H4 (cell line): ENCODE measurements at places on chromosomes 12 and 14.

DNA sequence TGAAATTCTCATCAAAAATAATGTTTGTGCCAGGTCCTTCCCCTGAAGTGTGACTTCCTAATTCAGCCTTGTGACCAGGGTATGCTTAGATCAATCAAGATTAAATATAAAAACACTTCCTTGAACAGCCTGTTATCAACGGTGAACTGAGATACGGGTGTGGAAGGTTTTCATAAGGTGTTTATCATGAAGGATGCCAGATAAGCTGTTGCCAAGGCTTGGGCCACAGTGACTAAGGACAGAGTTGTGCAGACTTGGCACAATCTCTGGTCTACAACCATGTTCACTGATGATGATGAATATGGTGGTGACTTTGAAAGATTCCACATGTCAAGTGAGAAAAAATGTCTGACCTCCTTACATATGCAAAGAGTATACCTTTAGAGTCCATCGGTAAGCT, 51.3 kb upstream of the LIN7A start:
- no peak for DNase-seq

DNA sequence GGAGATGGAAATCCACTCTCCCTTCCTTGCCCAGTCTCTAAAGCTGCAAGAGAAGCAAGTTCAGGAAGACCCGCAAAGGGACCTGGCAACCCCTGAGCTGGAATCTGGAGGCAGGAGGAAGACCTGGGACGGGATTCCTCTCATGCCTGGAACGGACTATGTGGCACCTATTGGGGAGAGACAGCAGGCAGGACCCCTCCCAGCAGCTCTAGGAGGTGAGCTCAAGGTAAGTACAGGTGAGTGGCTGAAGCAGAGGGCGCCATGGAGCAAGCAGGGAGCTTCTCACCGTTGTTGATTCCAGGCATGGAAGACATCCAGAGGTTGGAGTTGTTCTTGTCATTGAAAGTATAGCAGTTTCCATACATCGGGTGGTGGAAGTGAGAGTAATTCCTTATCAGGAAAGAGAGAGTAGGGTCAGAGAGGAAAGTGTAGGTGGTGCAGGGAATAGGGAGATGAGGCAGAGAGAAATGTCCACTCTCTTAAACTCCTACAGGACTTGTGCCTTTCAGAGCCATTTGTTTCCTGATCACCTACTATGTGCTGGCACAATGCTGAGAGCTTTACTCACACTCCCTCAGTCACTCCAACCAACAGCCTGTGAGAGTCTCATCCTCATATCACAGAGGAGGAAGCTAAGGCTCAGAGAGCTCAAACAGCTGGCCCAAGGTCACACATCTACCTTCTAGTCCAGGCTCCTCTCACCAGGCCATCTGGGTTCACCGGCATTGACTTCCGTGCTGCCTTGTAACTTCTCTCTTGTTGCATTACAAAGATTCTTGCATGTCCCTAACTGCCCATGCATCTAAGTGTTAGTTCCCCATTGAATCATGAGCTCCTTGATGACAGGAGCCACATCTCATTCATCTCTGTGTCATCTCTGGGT, 13.9 kb upstream of the TNFRSF1A start:
- DNase-seq = no peak

DNA sequence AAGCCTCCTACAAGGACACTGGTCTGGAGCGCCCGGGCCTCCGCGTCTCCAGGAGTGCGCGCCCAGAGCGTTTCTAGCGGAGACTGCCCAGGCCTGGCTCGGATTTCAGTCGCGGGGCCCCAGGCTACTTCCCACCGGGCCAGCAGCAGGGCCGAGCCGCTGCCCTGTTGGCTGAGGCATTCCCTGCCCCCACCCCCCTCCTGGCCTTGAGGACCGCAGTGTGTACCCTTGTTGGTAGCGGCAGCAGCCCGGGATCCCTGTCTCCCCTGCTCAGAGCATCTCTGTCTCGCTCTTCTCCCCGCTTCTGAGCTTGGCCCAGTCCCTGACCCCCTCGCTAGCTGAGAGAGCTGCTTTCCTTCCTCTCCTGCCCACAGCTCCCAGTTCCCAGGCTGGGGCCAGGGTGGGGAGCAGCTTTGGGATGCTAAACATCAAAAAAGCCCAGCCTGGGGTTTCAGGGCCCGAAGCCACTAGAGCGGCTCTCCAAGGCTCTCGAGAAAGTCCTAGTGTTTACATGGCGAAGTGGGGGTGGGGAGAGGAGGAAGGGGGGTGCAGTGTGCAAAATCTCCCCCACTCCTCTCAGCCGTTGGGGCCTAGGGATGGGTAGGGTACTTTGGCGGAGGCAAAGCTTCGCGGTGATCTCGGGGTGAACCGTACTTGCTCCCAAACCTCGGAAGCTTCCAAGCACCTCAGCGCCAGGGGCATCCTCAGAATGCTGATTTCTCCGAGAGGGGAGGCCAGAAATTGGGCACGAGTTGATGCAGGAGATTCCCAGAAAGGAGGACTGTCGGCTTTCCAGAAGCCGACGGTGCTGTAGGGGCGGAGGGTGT, 6.4 kb downstream of the NKX2-1 start:
- DNase-seq = no peak

DNA sequence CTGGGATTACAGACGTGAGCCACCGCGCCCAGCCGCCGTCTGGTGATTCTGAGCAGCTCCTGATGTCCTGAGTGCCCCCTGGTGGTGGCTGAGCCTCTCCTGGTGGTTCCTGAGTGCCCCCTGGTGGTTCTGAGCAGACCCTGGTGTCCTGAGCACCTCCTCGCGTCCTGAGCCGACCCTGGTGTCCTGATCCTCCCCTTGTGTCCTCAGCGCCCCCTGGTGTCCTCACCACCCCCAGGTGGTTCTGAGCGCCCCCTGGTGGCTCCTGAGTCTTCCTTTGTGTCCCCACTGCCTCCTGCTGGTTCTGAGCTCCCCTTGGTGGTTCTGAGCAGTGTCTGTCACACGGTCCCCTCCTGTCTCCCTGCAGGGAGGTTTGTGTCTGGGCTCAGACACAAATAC, 1304.9 kb downstream of the TMEM121 start:
- peak; percentile 25 for DNase-seq

DNA sequence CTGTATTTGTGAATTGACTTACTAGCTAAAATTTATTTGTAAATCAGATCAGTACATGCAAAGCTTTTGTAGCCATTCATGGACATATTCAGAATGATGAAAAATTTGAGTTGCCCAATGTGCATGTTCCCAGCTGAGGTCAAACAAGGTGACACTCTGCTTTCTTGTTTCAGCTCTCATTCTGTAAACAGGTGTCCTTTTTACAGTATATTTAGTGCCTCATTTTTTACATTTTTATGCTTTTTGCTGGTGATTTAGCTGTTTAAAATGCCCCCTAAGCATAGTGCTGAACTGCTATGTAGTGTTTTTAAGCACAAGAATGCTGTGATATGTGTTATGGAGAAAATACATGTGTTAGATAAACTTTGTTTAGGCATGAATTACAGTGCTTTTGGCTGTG, 76.3 kb downstream of the MIA2 start:
- no peak for DNase-seq

DNA sequence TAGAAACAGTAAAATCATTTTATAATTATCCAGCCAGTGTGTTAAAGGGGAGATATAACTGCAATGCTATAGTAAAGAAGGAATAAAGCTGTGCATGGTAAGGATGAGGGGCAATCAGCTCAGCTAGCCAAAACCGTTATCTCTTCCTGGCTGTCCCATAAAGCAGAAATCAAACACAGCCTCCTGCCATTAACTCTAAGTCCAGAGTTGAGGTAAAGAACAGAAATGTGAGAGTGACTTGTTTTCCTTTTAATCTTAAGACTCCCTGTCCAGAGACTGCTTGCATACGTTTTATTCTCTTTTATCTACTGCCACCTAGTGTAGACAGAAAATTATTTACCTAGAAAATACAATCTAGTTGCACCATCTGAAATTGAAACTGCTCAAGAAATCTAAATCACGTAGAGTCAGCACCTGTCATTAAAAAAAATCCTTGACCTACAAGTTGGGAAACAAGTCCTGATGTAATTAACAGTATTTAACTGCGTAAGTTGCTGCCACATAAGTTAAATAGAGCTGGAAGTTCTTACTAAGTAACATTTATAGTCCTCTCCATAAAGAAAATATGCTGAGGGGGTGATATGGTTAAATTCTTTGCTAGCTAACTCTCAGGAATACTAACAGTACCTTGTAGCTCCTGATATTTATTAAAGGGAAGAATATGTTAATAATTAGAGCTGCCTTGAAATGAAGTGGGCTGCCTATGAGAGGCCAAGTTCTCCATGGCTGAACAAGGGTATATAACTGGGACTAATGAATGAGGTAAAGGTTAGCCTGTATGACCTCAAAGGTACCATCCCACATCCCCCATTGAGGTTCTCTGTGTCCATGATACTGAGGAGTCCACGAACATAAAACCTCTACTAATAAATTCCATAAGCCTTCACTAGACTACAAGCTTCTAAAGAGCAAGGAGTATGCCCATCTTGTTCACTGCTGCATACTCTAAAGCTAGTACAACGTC, 62.7 kb downstream of the GALNT4 start:
- peak; percentile 65 for DNase-seq

GRCh38 chr12:131921866-131922769, 7.0 kb upstream of the PUS1 start:
- no peak for DNase-seq

GRCh38 chr14:64303471-64303917, 9.3 kb upstream of the ESR2 start:
- DNase-seq = peak; percentile 69

DNA sequence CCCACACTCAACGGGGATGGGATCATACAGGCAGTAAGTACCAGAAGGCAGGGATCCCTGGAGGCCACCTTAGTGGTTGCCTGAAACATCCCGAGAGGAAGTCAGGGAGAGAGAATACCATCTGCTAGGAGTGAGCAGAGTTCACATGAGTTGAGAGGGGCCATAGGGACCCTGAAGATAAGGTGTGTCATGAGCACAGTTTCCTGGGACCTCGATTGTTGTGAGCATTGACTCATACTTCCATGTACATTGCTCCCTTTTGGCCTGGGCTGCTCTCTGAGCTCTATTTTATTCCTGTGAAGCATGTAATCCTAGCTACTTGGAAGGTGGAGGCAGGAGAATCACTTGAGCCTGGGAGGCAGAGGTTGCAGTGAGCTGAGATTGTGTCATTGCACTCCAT, 120.5 kb downstream of the TBC1D30 start:
- DNase-seq = no peak

GRCh38 chr12:111764120-111764821, 2.5 kb upstream of the ALDH2 start:
- DNase-seq = no peak

DNA sequence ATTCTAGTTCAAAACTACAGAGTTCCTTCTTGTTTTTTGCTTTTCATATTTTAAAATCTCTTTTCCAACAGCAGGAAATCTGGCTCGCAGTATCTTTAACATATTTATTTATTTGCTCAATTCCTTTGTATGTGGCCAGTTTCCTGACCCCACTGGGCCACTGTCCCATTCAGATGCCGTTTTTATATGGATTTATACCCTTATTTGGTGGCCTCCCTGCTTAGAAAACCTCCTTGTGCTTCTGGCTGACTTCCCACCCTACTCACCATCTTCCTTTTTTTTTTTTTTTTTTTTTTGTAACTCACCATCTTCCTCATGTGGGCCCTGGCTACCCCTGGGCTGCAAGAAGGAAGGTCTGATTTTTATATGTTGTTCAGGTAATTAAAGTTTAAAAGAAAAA, 53.9 kb downstream of the TTLL5 start:
- DNase-seq = no peak

GRCh38 chr14:101071493-101071906, 168.0 kb upstream of the RTL1 start:
- DNase-seq = no peak

- no peak for DNase-seq
Measured at GRCh38 chr12:8037947-8038346, 5.4 kb downstream of the FOXJ2 start.

DNA sequence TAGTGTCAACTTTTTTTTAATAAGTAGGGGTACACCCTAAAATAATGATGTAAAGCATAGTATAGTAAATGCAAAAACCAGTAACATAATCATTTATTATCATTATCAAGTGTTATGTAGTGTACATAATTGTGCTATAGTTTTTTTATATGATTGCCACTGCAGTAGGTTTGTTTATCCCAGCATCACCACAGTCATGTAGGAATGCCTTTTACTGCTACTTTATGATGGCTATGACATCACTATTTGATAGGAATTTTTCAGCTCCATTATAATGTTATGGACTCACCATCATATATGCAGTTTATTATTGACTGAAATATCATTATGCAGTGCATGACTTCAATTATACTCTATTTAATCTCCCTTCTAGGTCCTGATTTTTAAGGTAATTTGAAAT, 121.6 kb downstream of the GPHN start:
- no peak for DNase-seq

DNA sequence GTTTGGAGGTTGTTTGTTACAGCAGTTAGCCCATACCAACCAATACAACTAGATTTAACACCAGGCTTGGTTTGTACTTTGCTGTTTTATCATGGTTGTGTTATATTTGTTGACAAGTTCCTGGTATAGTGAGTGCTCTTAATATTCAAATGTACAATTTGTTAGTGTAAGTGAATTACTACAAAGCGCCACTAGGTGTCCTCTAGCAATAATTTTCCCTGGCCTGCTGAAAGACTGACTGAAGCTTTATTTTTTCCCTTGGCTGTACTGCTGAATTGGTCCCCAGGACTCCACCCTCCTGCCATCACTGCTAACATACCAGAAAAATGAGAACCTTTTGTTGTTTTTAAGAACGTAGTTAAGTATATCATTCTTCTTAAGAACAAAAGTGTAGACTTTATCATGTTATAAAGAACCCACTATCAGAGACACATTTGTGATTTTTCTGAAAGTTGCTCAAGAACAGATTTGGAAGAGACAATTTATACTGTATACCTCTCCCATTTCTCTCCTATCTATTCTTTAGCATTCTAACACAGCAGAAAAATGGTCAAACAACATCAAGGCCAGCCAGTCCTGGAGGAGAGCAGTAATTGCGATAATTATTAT, 75.3 kb upstream of the FAR2 start:
- DNase-seq = peak; percentile 34

DNA sequence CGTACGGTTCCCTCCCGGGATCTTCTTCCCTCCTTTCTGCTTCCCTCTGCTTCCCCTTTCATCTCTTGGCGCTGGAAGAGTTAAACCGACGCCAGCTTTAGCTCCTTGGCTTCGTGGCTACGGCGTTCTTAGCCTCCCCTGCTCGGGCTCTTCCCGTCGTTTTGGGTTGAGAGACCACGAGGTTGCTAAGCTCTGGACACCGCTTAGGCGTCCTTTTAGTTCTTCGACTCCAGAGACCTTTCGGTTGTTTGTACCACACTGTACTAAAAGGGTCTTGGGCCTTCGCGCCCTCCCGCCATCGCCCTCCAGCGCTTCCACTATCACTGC, 545 bp downstream of the CPSF2 start:
- no peak for DNase-seq

DNA sequence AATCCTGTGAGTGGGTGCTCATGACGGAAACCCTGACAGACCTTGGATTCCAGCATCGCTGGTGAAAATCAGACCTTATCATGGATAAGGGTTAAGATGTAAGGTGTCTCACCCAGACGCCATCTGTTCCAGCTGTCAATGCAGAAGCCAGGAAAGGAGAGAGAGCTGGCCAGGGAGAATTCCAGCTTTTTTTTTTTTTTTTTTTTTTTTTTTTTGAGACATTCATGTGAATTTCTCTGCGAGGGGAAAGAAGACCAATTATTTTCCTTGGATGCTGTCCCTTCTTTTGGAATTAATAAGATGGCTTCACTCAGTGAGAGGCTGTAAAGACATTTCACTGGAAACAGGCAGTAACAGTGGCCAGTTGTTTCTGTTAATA, 1.8 kb downstream of the TRAF3 start:
- DNase-seq = no peak

- no peak for DNase-seq
Measured at GRCh38 chr14:93114713-93115068, 1.0 kb downstream of the ITPK1 start.
